ENCODE measurements at places on chromosomes 11 and 22. TPM values are rescaled to one million over a fixed set of nuclear protein-coding genes. Genes with fewer than 3 reads are reported as not detected.

KRTAP5-1 gene
- total RNA-seq = not detected

RTN4R gene
- total RNA-seq = 1.8 TPM

PHOX2A gene
- not detected for total RNA-seq

MRGPRE gene
- not detected for total RNA-seq

DNAJB7 gene
- not detected for total RNA-seq

MPZL3 gene
- 113 TPM for total RNA-seq

MMP12 gene
- not detected for total RNA-seq

OR51B2 gene
- total RNA-seq = not detected

BBOX1 gene
- total RNA-seq = not detected

BTG4 gene
- total RNA-seq = not detected

OR5A1 gene
- not detected for total RNA-seq

ANO5 gene
- total RNA-seq = 0.04 TPM

GRCh38 chr11:65118097-65118837 lies 766 bp upstream of the ZNHIT2 start:
- no peak for DNase-seq

- DNase-seq = no peak
Measured at GRCh38 chr22:42996646-42997365, 18.1 kb downstream of the PACSIN2 start.

GRCh38 chr11:12280838-12281565 lies 96.4 kb upstream of the PARVA start:
- no peak for DNase-seq

DNA sequence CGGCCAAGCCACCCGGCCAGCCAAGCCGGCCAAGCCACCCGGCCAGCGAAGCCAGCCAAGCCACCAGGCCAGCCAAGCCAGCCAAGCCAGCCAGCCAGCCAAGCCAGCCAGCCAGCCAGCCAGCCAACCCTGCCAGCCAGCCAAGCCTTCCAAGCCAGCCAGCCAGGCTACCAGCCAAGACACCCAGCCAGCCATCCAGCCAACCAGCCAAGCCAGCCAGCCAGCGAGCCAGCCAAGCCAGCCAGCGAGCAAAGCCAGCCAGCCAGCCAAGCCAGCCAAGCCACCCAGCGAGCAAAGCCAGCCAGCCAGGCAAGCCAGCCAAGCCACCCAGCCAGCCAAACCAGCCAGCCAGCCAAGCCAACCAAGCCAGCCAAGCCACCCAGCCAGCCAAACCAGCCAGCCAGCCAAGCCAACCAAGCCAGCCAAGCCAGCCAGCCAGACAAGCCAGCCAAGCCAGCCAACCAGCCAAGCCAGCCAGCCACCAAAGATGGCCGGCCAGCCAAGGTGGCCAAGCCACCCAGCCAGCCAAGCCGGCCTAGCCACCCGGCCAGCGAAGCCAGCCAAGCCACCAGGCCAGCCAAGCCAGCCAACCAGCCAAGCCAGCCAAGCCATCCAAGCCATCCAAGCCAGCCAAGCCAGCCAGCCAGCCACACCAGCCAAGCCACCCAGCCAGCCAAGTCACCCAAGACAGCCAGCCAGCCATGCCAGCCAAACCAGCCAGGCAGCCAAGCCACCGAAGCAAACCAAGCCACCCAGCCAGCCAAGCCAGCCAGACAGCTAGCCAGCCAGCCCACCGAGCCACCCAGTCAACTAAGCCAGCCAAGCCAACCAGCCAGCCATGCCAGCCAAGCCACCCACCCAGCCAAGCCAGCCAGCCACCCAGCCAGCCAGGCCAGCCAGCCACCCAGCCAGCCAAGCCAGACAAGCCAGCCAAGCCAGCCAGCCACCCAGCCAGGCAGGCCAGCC lies 28.8 kb downstream of the CCT8L2 start:
- DNase-seq = no peak

DNA sequence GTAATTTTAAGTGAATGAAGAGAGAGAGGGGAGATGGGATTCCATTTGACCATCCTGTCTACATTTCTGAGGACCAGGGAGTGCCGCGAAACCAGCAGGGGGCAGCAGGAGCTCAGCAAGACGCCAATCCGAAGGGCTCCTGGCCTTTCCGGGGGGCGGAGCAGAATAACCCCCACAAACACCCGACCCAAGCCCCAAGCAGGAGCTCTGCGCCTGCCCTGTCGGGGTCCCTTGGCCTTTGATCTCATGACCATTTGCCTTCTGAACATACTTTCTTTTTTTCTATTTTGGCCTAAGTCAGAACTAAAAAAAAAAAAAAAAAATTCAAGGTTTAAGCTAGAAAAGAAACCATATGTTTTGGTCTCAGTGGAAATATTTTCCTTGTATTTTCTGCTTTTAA lies 21.9 kb upstream of the SCN2B start:
- DNase-seq = peak; percentile 81

GRCh38 chr22:26616650-26617049 lies 1.2 kb downstream of the CRYBB1 start:
- no peak for DNase-seq

DNA sequence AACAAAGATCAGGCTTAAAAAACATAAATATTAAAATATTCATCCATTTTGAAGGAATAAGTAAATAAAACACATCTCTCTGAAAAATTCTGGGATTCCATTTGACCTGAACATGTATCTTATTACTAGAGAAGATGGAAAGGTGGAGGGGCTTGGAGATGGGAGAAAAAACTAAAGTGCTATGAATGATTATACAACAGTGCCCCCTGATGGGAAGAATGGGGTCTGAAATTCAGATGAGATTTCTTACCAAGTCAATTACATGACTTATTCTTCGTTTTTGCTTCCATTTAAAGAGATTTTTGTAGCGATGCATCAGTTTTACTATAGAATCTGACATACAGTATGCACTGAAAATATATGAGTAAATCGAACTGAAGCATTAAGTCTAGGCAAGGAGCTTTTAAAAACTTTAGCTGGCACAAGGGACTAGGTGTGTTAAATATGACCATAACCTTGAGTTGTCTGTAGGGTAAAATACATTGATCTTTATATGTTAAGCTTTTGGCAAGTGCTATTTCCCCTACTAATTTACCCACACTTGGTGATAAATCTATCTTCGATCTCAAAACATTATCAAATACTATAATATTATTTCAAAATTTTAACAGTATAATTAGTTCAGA lies 718.8 kb downstream of the CNTN5 start:
- no peak for DNase-seq

DNA sequence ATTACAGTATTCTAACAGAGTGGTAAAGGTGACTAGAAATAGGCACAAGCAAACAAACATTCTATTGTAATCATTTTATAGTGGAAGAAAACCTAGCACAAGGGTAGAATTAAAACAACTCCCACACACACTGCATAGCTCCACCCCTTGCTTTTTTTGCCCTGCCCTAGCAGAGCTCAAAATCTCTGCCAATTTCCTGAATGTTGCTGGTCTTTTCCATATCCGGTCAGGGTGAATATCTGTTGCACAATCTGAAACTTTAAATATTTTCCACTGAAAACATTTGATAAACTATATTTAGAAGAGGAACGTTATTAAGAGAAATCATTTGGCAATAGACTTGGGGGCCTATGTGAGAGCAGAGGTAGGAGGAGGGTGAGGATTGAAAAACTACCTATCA lies 2.7 kb downstream of the SPA17 start:
- DNase-seq = no peak

DNA sequence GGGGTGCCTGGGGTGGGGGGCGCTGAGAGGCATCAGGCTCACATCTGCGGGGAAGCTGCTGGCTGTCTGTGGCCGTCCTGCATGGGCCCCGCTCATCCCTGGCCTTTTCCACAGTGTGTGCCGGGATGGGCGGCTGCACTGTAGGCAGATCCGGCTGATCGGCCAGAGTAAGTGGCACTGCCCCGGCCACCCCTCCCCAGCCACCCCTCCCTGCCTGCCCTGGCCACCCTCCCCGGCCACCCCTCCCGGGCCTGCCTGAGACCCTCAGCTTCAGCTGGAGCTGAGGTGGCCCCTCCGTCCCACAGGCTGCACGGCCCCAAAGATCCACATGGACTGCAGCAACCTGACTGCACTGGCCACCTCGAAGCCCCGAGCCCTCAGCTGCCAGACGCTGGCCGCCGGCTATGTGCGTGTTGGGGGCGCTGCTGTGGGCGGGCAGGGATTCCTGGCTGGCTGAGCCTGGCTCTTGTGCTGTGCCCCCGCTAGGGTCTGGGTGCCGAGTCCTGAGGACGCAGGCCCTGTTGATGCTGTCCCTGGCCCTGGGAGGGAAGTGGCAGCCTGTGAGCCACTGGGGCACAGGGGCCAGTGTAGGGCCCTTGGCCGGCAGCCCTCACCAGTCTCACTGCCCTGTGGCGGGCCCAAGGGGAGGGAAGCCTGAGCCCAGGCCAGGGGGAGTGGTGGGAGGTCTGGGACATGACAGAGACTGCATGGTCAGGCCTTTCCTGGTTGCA lies 10.9 kb downstream of the MUC2 start:
- no peak for DNase-seq

DNA sequence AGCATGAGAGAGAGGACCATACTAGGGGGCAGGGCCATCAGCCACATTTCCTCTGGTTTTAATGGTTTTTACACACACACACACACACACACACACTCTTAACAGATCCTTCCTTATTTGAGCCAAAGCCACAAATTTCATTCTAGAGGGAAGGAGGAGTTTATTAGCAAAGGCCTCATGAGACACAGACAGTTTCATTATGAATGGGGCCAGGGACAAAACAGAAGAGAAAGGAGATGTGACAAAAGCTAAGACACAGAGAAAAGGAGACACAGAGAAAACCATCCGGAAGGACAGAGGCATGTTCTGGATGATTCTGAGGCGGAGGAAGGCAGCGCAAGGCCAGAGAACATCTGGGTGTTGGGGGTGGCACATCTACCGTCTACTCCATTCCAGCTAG lies 32.2 kb upstream of the ARFGAP3 start:
- no peak for DNase-seq

DNA sequence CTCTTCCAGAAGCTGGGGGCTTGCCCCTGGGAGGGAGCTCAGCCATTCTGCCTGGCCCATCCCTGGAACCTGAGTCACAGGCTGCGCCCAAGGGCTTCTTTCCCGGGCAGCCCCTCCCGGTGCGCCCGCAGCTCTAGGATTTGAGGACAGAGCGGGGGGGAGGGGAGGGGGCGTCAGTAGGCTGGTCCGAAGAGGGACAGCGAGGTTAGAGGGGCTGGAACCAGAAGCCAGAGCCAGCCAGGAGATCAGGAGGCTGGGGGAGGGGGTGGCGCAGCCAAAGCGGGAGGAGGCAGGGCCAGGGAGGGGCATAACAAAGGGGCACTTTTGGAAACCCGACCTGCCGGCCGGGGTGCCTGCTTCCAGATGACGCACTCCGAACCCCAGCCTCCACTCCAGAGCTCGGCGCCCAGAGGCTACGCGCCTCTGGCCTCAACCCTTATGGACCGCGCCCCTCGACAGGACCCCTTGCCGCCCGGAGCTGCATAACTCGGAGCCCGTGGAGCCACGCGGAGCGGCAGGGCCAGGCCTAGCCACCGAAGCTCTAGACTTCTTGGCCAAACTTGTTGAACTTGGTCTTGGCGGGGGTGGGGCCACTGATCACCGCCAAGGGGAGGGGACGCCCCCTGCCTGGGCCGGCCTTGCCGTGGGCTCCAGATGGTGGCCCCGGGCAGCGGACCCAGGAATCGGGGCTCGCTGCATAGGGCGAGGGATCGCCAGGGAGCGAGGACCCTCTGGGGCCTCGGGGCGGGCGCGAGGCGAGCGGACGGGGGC lies 744 bp downstream of the PACSIN3 start:
- no peak for DNase-seq

DNA sequence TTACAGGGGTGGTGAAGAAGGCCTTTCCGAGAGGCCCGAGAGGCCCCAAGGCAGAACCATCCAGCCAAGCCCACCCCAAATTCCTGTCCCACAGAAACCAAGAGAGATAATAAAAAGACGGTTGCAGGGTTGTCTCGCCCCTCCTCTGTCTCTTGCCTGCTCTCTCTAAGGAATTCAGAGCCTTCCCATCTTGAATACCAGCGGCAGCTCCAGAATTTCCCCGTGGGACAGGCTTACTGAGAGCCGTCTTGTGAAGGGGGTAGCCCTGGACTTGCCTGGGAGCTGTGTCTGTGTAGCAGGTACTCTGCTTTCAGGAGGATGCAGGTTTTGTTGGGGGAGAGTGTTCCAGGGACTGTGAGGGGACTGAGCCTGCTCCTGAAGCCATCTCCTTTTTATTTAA lies 9.6 kb upstream of the EIF3D start:
- DNase-seq = no peak

GRCh38 chr11:44011797-44012196 lies 36.0 kb upstream of the ACCSL start:
- no peak for DNase-seq

GRCh38 chr22:32404021-32404420 lies 8.0 kb downstream of the RTCB start:
- no peak for DNase-seq

- DNase-seq = no peak
Measured at GRCh38 chr11:125155100-125155444, 9.5 kb upstream of the PKNOX2 start.

- DNase-seq = no peak
Measured at GRCh38 chr22:36358533-36359469, 29.0 kb downstream of the MYH9 start.

- DNase-seq = no peak
Measured at GRCh38 chr11:90178751-90179150, 44.1 kb downstream of the CHORDC1 start.

- no peak for DNase-seq
Measured at GRCh38 chr11:95143106-95143681, 53.5 kb downstream of the ENDOD1 start.

GRCh38 chr11:116776522-116776984 lies 3.8 kb upstream of the BUD13 start:
- DNase-seq = no peak

GRCh38 chr22:19929586-19930550 lies 11.7 kb upstream of the COMT start:
- no peak for DNase-seq

- no peak for DNase-seq
Measured at GRCh38 chr22:48941903-48942575, 885.6 kb downstream of the BRD1 start.

- DNase-seq = no peak
Measured at GRCh38 chr22:23248583-23248982, 68.3 kb downstream of the BCR start.

GRCh38 chr22:36104988-36105387 lies 55.6 kb downstream of the APOL3 start:
- no peak for DNase-seq
